ENCODE measurements at places on chromosomes 6 and 20. TPM values are rescaled to one million over a fixed set of nuclear protein-coding genes. Genes with fewer than 3 reads are reported as not detected.

Gene SNAI1
- total RNA-seq: 12.9 TPM

Gene IPCEF1
- total RNA-seq: 0.28 TPM

Gene PRSS16
- total RNA-seq: 0.57 TPM

Gene VSX1
- total RNA-seq: 4.2 TPM

Gene BMP2
- 0.84 TPM for total RNA-seq

Gene GDAP1L1
- total RNA-seq: 10.0 TPM

Gene SLC17A1
- total RNA-seq: not detected

Gene CLPSL2
- not detected for total RNA-seq

Gene GMPR
- 0.16 TPM for total RNA-seq

Gene SCUBE3
- 22.2 TPM for total RNA-seq

Gene HLA-F
- 0.98 TPM for total RNA-seq

Gene SEL1L2
- total RNA-seq: not detected

Gene BTBD3
- 131 TPM for total RNA-seq

Gene CCM2L
- 0.14 TPM for total RNA-seq

Gene CD24
- total RNA-seq: 352 TPM

Gene HEY2
- 10.8 TPM for total RNA-seq

Gene HSPA12B
- total RNA-seq: 1.1 TPM

Gene RAET1E
- total RNA-seq: not detected

Gene SLC22A3
- total RNA-seq: not detected

Gene GPLD1
- total RNA-seq: 4.7 TPM

Gene RNASET2
- 17.7 TPM for total RNA-seq

All from neural crest cell (in vitro differentiated cells).